Omental fat pad (tissue), 4 donors: ENCODE measurements at places on chromosomes 1 and 21. TPM values are rescaled to one million over a fixed set of nuclear protein-coding genes. Genes with fewer than 3 reads are reported as not detected.

Gene SYF2
- 37.0 TPM for total RNA-seq

DNA sequence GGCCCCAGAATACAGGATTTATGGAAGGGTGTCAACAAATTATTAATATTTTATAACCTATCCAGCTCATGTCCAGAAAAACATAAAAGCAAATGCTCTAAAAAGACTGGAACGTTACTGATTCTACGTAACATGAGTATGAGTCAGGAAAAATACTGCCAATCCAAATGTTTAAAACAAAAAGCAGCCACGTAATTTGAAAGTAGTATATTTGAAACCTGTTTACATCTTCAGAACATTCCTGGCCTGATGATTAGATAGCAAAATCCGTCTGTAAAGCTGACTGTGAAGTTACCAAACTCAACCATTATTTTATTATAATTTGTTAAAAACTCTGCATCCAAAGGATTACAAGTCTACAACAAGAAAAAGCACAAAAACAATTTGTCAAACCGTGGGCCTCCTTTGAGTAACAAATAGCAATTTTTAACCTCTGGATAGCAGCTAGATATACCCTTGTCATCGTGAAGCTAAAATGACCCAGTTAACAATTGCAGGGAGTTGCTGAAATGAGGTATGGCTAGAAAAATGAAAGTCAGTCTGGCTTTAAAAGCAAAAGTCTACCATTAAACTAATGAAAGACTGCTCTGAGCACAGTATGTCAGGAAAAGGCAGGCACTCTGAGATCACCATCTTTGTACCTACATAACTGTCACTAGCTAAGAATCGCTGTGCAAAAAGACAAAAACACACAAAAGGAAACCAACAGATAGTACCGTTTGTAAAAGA is 1.2 kb downstream of the UBR4 start:
- no peak for DNase-seq

Gene HUNK
- total RNA-seq = 0.12 TPM

DNA sequence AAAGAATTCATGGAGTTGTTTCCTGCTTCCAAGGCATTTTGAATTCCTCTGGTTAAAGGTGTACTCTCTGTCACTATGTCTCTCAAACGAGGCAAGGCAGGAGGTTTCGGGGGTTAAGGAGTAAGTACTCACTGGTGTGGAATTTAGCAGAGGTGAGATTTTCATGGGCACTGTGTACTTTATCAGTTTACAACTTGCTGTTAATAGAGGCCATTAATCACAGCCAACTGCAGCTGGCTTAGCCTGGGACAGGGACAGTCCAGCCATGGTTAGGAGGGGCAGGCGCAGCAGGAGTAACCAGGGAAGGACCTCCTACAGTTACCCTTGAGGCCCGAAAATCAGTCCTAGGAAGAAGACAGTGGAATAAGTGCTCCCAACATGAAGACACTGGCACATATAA is 18.1 kb upstream of the TMEM9 start:
- no peak for DNase-seq

Gene RNF11
- total RNA-seq = 92.6 TPM

DNA sequence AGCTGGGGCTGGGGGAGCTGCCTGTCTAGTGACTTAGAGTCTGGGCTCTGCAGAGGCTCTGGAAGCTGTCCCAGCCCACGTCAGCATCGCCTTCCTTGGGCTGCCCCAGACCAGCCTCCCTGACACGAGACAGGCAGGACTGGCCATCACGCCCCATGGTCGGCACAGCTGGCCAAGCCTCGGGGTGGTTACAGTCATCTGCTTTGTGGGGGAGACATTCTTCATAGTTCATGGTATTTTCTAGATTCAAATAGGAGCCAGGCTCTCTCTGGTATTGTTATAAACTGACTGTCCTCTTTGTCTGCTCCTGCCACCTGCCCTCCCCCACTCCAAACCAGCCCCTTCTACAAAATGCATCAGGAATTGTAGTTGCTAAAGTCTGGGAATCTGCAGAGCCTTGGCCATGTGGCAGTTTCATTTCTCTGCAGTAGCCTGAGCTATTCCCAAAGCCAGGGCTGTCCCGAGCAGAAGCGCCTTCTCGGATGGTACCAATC is 29.4 kb downstream of the OLFML2B start:
- DNase-seq = no peak

Gene THEMIS2
- 50.2 TPM for total RNA-seq

DNA sequence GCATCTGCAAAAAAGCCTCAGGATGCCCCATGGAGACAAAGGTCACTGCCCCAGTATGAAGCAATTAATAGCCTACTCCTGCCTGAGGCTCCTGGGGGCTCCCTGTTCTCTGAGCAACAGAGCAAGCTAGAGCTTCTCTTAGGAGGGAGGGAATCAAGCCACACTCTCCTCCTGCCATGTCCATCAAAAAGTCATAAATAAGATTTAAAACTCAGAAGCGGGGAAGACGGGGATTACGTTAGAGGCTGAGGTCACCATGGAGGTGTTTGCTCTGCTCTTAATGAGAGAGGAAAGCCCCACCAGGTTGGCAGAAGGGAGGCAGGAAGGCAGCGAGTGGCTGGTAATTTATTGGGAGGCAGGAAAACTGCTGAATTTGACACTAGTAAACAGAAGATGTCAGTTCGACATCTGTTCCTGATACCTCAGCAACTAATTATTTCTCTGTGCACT is 98.4 kb upstream of the TNR start:
- DNase-seq = no peak

Gene C1orf210
- not detected for total RNA-seq
